ENCODE measurements at places on chromosomes 3 and 15.

- DNase-seq = no peak
Measured at GRCh38 chr3:197511853-197512635, 43.7 kb downstream of the BDH1 start.

- DNase-seq = no peak
Measured at GRCh38 chr3:176141837-176142236, 1055.4 kb downstream of the TBL1XR1 start.

DNA sequence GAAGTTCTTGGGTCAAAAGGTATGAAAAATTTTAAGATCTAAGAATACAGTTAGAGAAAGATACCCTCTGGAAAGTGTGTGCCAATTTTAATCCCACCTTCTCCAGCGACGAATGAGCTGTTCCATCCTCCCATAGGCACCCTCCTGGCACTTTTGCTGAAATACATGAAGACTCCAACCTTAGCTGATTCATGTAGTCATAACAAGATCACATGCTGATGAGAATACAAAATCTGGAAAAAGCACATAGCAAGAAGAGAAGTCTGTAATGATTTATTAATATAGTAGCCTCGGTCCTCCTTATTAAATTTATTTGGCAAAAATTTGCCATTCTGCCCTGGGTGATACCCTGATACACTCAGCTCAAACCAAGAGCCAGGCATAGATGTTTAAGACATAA is 88.9 kb downstream of the CCR1 start:
- no peak for DNase-seq

DNA sequence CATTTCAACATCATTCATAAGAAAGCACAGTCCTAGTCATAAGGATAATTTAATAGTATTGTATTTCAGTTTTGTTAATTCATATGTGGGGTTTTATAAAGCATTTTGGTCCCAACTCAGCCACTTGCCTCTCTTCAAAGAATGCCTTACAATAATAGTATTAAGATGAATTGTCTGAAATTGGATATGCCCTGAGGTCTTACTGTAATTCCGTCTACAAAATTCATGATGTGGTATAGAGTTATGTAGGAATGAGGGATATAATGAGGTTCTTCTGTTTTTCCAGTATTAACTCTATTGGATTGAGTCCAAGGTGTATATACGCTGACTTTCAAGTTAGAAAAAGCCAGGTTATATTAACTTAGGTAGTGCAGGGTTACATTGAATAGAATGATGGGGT is 177.0 kb downstream of the GOLIM4 start:
- no peak for DNase-seq

DNA sequence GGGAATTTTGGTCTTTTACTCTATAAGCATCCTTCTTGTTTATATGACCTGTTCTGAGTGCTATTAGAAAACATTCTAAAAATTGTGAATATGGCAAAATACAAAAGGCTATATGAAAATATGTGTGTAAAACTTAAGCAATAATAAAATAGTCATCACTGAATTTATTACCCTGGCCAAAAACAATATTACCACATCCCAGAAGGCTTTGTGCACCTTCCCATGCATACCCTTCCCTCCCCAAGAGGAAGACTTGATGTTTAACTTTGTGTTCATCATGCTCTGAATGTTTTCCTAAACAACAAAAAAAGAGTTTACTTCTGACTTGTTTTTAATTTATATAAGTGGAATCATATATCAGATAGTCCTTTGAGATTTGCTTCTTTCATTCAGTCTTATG is 155.1 kb upstream of the TNIK start:
- DNase-seq = no peak

GRCh38 chr3:63167113-63167512 is 111.0 kb upstream of the SYNPR start:
- no peak for DNase-seq

DNA sequence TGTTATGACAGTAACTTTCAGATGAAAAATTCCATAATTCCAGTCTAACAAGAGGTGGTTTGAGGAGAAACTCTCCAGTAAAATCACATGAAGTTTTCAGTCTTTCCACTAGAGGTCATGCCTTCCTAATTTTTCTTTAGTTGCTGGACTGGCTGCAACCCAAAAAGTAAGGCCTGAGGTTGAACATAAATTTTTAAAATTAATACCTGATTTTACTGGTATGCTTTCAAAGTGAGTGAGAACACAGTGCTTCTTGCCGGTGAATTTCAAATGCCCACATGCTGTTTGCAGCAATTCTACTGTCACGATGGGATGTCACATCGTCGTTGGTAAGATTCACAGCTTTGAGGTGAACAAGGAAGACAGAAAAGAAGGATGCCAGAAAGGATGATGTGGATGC is 89.0 kb upstream of the FGF12 start:
- peak; percentile 32 for DNase-seq

GRCh38 chr3:124774327-124774718 is 44.1 kb downstream of the UMPS start:
- DNase-seq = no peak

GRCh38 chr3:153001210-153002078 is 160.6 kb upstream of the RAP2B start:
- no peak for DNase-seq

DNA sequence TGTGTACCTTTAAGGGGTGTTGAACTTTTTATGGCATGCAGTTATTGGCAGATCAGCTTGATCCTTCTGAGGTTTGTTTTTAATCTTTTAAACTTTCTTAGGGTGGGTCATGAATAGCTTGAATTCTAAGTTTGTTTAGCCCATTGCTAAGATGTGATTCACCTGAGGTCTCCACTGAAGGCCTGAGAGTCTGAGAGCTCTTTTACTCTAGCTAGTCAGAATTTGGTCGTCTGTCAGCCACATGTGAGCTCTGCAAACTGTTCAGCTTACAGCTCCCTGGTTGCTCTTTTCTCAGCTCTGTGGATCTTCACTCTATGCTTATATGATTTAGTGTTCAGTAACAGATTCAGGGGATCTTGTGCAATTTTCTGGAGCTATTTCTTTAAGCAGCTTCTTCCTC is 161.3 kb downstream of the ABHD5 start:
- DNase-seq = no peak

- DNase-seq = no peak
Measured at GRCh38 chr15:38153781-38154180, 98.9 kb upstream of the SPRED1 start.

DNA sequence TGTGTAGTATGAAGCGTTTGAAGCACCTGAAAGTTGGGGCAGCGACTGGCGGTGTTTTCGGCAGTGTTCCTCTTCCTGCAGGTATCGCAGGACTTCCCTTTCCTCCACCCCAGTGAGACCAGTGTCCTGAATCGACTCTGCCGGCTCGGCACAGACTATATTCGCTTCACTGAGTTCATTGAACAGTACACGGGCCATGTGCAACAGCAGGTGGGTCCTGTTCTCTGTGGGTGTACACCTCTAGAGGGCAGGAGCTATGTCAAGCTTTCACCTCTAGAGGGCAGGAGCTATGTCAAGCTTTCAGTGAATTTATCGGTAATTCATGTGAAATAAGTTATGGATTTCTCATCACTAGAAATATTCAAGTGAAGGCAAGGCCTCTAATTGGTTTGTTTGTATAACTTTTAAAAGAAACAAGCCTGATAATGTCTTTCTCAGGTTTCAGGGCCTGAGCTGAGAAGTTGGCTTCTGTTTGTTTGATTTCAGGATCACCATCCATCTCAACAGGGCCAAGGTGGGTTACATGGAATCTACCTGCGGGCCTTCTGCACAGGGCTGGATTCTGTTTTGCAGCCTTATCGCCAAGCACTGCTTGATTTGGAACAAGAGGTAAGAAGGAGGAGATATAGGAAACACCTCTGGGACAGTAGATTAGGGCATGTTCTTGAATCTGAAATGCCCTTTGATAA is 5.3 kb downstream of the TUBGCP4 start:
- peak; percentile 1 for DNase-seq

- no peak for DNase-seq
Measured at GRCh38 chr3:35120026-35120425, 519.3 kb upstream of the ARPP21 start.

Data from NCI-H1930 (cell line).